ENCODE measurements at places on chromosomes 7 and 10. TPM values are rescaled to one million over a fixed set of nuclear protein-coding genes. Genes with fewer than 3 reads are reported as not detected.
A peak's percentile ranks its signal among the peaks of the same experiment; 100 is the strongest.

Gene ANKRD61
- 0.23 TPM for total RNA-seq

DNA sequence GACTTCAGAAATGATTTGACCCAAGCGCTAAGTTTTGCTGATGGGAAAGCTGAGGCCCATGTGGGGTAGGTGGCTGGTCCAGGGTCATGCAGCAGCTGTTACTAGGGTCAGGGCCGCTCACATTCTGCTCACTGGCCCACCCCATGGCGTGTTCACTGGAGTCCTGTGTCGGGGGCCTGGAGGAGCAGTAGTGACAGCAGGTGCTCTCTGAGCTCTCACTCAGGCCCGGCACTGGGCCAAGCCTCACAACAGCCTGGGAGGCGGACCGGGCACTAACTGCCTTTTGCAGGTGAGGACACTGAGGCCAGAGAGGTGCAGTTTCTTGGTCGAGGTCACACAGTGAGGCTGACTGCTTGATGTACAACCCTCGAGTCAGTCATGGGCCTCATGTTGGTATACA is 82.7 kb downstream of the GLRX3 start:
- DNase-seq = no peak

GRCh38 chr10:30043476-30044270 is 15.7 kb downstream of the JCAD start:
- DNase-seq = no peak

DNA sequence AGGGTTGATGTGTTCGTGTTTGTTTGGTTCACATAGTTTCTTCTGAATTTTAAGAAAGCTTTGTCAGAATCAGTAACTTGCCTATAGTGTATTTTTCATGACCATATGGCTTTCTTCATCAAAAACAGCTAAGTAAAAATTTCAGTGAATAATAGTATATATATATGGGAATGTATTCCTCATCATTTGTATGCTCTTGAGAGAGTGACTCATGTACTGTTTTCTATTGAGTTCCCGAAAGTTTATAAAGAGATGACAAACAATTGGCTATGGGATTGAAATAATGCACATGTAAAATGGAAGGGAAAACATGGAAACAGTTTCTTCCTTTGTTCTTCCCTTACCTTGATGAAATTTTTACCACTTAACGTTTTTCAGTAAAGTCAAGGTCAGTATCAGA is 56.4 kb downstream of the KAT6B start:
- DNase-seq = peak; percentile 12

GRCh38 chr7:47636433-47637175 is 54.7 kb upstream of the TNS3 start:
- no peak for DNase-seq

All from LHCN-M2 (cell line).